Progenitor cell of endocrine pancreas (in vitro differentiated cells): ENCODE measurements at places on chromosomes 6 and 20. TPM values are rescaled to one million over a fixed set of nuclear protein-coding genes. Genes with fewer than 3 reads are reported as not detected.

- no peak for DNase-seq
Observed at GRCh38 chr6:98840385-98840784, 6.0 kb downstream of the POU3F2 start.

DNA sequence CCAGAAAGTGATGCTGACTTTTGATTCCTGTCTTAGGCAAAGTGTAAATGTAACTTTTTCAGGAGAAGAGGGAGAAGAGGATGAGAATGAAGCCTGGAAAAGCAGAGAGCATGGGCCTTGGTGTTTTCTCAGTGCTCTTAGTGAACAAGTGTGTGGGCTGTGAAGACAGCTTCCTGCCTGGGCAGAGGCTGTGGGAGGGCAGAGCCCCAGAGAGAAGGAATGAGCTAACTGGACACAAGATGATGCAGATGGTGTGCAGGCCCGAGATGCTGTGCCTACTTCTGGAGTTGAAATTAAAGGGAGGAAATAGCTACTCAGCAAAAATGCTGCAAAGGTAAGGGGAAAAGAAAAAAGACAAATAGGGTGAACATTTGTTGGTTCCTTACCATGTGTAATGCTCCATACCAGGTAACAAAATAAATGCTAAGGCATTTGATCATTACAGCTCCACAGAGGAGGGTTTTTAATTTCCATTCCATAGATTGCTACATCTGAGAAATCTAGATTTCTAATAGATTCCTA is 87.0 kb upstream of the CEP162 start:
- no peak for DNase-seq

DNA sequence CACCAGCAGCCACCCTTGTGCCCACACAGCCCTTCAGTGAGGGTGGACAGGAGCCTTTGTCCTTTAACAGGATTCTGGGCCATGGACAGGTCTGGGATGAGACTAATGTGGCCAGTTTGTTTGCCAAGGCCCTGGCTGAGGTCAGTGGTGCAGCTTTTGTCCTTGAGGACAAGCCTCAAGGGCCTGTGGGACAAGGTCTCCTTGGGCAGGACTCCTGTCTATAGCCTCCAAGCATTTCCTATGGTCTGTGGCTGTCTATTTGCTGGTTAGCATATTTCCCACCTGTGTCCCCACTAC is 44.1 kb downstream of the SUN5 start:
- no peak for DNase-seq

- DNase-seq = no peak
Observed at GRCh38 chr6:97501853-97502252, 218.8 kb upstream of the MMS22L start.

GRCh38 chr6:42338744-42339222 is 112.9 kb downstream of the TRERF1 start:
- DNase-seq = no peak

DNA sequence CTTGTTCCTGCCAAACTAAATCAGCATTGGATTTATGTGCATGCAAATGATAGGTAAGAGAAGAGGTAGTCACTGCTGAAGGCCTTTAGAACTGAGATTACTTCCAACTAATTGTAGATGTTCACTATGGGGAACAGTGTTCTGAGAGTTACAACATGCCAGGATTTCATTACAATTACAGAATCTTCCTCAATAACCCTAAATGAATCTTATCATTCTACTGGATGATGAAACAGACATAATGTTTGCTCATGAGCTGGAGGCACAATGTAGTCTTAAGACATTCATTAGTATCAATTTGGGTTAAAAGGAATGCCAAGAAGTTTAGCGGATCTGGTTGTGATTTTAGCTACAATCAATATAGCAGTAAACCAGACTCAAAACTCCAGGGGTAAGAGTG is 248.9 kb upstream of the THEMIS start:
- DNase-seq = no peak

DNA sequence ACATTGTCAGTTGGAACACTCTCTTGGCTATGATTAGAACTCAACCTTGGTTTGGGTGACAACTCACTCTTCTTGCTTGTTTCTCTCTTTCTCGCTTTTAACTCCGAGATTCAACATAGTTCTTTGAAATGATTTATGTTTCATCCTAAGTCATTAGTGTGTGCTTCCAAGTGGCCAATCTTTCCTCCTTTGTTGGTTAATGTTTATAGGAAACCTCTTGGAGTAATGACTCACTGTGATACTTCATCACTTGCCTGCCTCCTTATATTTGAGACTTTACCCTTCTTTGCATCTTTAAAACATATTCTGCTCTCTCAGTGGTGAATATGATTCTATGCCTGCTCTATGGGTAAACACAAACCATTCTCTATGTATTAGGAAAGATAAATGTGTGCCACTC is 279.7 kb upstream of the FLRT3 start:
- DNase-seq = no peak

GRCh38 chr20:621125-621756 is 11.1 kb upstream of the TCF15 start:
- DNase-seq = no peak

DNA sequence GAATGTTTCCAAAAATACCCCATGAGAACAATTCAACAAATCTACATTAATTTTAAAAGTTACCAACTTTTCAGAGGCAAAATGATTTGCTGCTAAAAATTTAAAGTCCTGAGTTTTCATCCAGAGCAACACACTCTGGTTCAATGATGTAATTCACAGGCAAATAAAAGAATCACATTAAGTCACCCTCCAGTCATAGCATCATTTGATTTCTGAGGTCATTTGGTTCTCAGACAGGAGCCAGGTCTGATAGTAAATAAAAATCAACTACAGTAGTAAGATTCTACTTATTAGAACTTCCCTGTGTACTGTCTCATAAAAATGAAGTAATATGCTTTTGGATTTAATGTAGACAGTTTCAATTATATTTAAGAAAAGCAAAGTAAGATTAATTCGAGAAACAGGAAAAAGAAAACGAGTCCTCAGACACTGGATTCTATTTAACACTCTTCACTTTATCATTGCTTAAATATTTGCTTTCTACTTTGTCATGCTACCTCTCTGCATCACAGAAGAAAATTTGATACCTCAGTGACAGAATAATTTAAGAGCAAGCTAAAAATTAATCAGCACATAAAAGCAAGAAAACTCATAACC is 25.8 kb downstream of the MAP7 start:
- DNase-seq = no peak

DNA sequence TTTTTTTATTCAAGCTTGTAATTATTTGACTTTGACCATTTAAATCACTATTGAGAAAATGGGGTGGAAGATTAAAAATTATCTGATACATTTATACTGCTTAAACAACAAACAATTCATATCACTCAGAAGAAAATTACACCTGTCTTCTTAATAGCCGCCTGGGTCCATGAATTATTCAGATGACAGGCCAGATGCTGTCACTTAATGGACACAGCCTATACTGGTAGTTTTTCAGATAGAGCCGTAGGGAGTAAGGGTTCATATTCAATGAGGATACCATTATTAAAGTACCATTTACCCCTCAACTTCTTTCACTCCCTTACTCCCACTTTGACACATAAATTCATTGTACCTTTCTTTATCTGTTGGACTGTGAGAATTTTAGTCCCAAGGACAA is 1193.4 kb upstream of the MAP3K7 start:
- no peak for DNase-seq

- DNase-seq = no peak
Observed at GRCh38 chr6:25403150-25403549, 124.0 kb downstream of the CARMIL1 start.

DNA sequence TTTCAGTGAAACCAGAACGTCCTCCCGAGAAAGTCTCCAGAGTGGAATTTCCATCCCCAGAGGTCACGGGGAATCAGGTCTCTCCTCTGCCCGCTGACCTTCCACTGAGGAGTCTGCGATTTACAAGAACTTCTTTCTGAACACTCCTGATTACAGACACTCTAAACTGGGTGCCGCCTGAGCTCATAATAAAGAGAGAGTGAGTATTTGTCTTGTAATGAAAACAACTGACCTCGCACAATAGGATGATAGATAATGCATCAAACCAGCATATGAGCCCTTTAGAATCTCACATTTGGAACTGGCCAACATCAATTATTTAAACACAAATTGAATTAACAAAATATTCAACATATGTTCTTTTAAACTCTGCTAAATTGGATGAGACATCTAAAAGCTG is 47.5 kb downstream of the DLL1 start:
- no peak for DNase-seq

GRCh38 chr20:32192698-32193097 is 14.8 kb downstream of the PLAGL2 start:
- DNase-seq = no peak

DNA sequence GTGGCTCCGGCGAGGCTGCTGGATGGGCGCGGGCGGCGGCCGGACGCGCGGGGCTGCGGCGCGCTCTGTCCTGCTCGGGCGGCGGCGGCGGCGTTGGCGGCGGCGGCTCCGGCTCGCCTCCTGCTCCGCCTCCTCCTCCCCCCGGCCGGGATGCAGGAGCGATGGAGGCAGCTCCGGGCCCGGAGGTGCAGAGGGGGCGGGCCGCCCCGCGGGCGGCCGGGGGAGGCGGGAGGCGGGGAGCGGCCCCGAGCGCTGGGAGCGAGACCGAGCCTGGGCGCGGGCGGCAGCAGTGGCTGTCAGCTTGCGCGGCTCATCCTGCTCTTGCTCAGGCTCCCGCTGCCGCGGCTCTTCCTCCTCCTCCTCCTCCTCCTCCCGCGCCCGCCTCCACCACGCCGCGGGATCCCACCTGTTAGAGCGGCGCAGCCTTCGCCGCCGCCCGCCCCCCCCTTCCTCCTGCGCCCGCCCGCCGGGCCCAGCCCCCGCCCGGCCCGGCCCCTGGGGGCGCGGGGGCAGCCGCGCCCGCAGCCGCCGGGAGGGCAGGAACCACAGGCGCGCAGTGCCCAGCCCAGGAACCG is at the start of gene NOL4L:
Gene NOL4L (minus strand): TSS at position 323 of the 575 bp plus-strand sequence. CDS start 443 bp downstream, outside the sequence.
- DNase-seq = peak; percentile 39

- no peak for DNase-seq
Observed at GRCh38 chr6:148112851-148113319, 229.8 kb upstream of the SASH1 start.

- DNase-seq = no peak
Observed at GRCh38 chr6:6780231-6780630, 191.7 kb downstream of the LY86 start.

GRCh38 chr20:53344891-53345290 is 248.7 kb downstream of the ZNF217 start:
- no peak for DNase-seq

DNA sequence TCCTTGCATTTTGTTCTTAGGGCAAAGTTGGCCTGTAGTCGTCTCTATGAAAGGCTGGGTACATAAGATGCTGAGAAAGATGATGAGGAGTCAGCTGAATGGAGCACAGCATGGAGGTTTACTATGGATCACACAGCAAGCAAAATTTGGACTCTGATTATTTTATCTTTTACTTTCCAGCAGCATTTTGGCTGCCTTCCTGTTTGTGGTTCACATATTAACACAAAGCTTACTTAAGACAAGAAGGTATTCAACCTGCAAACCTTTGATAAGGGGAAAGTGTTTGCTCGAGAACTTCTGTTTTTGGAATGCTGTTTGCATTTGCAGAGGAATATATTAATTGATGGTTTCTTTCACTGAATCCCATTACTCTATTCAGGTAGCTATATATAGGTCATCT is 103.1 kb upstream of the ENPP5 start:
- DNase-seq = no peak

DNA sequence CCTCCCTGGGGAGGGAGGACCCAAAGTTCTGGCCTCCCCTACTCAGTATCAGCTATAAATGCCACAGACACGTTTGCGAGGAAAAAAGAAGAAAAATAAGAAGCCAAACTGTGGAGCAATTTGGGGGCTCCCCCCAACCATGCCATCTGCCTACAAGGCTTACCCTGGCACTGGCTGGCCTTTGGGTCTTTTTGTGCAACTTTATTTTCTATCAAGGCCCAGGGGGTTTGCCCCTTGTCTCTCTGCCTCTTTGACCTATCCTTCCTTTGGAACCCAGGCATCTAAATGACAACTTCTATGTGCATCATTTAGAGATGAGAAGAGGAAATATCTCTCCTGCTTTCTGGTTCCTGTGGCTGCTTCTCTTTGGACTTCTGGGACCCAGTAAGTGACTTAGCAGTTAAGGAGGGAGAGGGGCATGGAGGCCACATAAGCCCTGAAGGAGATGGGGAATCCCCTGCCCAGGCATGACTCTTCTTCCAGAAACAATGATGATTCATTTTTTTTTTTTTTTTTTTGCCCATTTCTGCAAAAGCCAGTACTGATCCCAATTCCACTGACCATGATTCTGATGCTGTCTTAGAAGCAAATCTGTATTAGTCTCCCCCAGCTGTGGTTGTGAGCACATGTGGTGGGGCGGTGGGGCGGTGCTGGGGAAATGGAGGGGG is at the start of gene MUC22:
Gene MUC22 (plus strand): TSS at position 82 of the 668 bp plus-strand sequence. CDS start 233 bp downstream, at position 315.
- DNase-seq = no peak

DNA sequence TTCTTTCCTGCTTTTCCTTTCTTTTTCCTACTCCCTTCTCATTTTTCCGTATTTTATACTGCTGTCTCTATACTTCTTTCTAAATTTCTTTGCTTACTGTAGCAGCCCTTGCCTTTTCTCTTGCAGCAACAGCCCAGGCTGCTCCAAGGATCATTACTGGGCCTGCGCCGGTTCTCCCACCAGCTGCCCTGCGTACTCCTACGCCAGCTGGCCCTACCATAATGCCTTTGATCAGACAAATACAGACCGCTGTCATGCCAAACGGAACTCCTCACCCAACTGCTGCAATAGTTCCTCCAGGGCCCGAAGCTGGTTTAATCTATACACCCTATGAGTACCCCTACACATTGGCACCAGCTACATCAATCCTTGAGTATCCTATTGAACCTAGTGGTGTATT is 148.8 kb downstream of the QKI start:
- no peak for DNase-seq

- DNase-seq = no peak
Observed at GRCh38 chr6:89434954-89435353, 2.0 kb downstream of the ANKRD6 start.

DNA sequence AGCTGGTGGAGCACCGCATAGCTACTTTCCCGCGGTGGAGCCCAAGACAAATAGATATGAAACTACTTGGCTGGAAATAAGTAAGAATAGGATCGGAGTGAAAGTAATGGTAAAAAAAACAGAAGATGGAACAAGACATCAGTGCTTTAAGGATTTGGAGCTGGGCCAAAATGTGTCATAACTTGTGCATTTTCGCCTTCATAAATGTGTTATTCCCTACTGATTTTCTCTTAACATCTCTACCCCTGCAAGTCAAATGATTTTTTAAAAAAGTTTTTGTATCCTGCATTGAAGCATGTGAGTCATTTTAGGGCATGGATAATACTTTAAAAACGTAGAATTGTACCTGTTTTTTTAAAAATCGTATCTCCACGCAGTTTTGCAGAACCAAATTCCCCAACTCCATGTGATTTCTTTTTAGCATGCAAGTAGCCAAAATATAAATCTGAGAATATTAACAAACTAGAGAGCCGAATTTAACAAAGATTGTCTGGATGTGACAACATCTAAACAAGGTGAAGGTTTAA is 882 bp upstream of the FAM184A start:
- no peak for DNase-seq

GRCh38 chr6:144335914-144336313 is 50.8 kb downstream of the UTRN start:
- DNase-seq = no peak

GRCh38 chr6:144353871-144354314 is 68.8 kb downstream of the UTRN start:
- DNase-seq = no peak

- no peak for DNase-seq
Observed at GRCh38 chr6:127289934-127290333, 23.3 kb downstream of the RNF146 start.

GRCh38 chr6:121593011-121593641 is 157.7 kb downstream of the GJA1 start:
- DNase-seq = no peak

REM1 gene
- total RNA-seq = not detected in 2 replicates

BCAS1 gene
- 0.81 and 1.00 TPM in 2 replicates for total RNA-seq

HDGFL1 gene
- total RNA-seq = not detected in 2 replicates

SLC32A1 gene
- not detected in 2 replicates for total RNA-seq

FAM217A gene
- total RNA-seq = 0.13 TPM in 1 of 2 replicates, not detected in the other

SLC4A11 gene
- total RNA-seq = 1.9 and 2.0 TPM in 2 replicates

HTR1B gene
- 8.9 and 10.3 TPM in 2 replicates for total RNA-seq
